Activated gamma-delta T cell treated with anti-CD3 and anti-CD28 coated beads, Interleukin-2, amount 50 U/mL, for 16 hours (primary cell): ENCODE measurements at places on chromosomes 12 and 14.

DNA sequence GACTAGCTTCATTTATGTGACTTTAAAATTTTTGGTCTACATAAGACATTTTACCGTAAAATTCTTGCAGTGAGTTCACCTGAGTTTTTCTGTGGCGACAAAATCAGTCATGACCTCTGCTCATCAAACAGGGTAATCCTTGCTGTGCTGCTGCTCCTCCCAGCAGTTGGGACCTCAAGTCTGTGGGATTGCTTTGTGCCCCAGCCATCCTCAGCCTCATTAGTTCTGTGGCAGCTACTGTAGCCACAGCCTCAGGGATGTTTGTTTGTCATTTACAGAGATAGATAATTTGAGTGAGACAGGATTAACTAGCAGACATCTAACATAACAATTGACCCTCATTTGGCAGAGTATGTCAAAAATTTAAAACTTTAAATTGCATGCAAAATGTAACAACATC is 357.0 kb downstream of the PCNX1 start:
- DNase-seq: no peak

GRCh38 chr12:66188584-66189485 is at the start of gene IRAK3:
TSS of gene IRAK3 (plus strand) at chr12:66189214. CDS start at chr12:66189300, 86 bp downstream.
- DNase-seq: no peak

- no peak for DNase-seq
Observed at GRCh38 chr12:117900561-117900960, 68.2 kb downstream of the KSR2 start.

DNA sequence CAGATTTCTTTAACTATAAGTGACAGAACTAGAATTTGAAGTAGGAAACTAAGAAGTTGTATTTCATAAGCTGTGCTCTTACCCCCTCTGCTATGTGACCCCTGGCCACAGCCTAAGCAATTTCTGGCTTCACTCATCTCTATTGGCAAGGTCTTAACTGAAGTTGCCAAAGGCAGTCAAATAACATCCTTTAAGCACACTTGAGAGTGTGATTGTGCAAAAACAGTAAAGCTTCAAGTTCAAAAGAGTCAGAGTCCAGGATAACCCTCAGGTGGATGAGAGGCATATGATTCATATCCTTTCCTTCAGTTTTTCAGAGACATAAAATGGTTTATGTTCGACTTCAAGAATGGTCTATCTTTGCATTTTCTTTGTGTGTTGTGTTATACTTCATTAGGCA is 45.2 kb downstream of the GRIP1 start:
- no peak for DNase-seq

DNA sequence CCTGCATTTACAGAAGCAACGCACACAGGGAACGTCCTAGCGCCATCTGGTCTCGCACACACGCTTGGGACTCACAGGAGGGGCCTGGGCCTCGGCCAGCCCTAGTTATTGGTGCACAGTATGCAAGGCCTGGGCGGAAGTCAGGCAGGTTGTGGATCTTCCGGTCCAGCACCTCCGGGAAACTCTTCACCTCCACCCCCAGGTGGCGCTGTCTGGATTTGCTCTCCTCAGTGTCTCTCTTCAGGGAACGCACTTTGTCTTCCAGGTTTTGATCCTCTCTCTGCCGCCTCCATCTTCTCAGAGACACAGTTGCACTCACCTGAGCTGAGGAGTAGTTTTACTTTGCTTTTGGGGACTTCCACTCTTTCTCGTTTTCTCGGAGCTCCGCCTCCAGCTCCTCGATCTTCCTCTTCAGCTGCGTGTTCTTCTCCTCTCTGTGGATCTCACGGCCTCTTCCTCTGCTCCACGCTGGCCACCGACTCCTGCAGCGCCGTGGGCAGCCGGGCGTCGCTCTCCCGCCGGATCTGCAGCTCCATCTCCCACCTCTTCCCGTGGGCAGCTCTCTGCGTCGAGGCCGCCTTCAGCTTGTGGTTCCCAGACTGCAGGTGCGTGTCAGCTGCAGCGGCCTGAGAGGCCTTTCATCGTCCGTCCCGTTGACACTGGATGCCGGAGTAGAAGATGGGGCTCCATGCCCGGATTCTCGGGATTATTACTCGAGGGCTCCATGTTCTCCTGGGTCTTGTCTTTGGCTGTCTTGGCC is 933.8 kb downstream of the TMEM121 start:
- DNase-seq: peak; percentile 52

DNA sequence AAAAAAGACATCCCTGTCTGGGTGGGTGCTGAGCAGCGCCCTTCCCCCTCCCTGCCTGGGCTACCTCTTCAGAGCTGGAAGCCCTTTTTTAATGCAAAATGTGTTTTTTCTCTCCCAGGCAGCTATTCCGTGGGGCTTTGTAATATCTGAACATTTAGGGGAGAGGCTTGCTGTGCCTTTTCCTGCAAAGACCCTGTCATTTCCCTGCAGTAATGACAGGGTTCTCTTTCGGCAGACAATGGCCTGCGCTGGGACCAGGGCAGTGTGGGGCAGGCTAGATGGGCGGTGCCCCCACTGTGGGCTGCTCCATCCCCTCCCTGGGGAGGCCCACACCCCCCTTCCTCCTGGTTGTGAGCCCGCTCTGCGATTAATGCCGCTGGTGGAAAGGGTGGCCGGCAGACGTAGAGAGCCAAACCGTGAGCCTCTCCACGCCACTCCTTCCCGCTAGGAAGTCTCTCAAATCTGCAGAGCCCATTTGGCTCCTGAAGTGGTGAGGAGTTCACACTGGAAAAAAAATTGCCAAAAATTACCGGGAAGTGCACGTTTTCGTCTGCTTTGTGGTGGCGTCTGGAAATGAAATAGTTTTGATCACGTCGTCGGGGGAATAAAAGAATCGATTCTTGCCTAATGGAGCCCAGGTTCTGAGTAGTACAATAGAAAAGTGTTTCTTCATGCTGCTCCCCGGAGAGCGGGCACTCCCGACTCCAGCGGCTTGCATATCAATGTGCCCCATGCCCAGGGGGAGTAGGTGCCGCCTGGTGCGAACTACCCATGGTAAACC is 31.5 kb downstream of the KIF26A start:
- no peak for DNase-seq

- DNase-seq: no peak
Observed at GRCh38 chr12:2486796-2487195, 308.0 kb upstream of the FKBP4 start.

- DNase-seq: no peak
Observed at GRCh38 chr14:94476023-94476422, at the start of gene SERPINA9. TSS of gene SERPINA9 (minus strand) at chr14:94476197. CDS start at chr14:94469840, 6,357 bp downstream.

DNA sequence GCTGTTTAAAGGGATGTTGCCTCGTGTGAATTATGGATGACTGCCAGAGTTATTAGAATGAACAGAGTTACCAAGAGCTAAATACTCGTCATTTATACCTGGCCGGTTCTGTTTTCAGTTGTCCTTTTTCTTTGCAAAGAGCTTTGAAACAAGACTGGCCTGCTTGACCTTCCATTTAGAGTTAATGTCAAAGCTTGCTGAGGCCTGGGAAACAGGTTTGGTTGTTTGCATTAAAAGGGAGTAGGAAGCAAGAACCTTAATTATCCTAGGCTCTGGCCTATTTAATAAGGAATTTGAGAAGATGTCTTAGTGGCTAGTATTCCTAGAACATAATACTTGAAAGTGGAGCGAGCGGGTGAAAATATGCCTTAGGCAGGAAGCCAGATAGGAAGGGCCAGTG is 233.3 kb downstream of the CACNA1C start:
- no peak for DNase-seq

GRCh38 chr14:21860172-21860571 is 186.6 kb upstream of the OR4E1 start:
- no peak for DNase-seq

DNA sequence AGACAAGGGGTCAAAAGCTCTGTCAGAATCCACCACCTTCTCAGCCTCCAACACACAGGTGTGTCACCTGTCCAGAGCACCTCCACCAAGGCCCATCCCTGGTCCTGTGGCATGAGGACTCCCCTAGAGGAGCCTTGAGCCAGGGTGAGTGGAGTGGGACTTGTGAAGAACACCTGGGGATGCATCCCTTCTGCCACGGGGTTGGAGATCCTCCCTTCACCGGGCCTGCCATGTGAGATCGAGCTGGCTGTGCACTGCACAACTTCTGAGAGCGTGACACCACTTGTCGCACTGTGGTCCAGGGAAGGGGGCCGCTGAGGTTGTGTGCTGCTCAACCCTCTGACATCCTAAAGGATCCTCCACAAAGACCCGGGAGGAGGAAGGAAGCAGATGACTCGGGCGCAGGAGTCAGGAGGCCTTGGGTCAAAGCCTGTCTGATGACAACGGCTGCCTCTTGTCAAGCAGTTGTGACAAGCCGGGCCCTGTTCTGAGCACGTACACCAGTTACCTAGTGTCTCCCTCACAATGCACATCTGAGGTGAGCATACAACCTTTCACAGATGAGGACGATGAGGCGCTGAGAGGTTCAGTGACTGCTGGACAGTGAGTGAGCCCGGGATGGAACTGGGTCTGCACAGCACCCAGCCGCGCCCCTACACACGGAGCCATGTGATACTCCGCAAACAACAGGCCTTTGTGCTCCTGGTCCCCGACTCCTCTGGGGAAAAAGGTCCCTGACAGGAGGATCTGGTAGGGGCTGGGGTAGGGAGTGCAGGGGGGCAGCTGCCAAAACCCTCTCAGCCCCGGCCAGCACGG is 35.6 kb downstream of the CHGA start:
- DNase-seq: no peak

- no peak for DNase-seq
Observed at GRCh38 chr14:105197211-105197641, 16.1 kb upstream of the NUDT14 start.

- DNase-seq: no peak
Observed at GRCh38 chr12:63382930-63383329, 231.9 kb upstream of the AVPR1A start.

DNA sequence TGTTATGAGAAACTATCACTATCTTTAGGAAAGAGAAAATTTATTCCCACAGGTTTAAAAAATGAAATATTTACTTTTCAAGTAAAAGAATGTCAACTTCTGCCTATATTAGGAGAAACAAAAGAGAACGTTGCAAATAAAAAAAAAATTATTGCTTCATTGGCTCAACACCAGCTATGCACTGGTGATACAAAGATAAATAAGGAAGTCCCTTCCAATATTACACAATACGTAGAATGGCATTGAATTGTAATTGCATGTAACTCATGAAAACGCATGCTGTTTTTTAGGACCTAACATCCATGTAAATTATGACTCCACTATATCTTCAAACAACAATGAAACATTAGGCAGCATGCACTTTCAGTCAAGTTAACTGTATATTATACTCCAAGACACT is 56.4 kb upstream of the RERGL start:
- no peak for DNase-seq

- no peak for DNase-seq
Observed at GRCh38 chr12:131176266-131176665, 222.6 kb downstream of the ADGRD1 start.

GRCh38 chr12:2689879-2690278 is 104.9 kb upstream of the FKBP4 start:
- no peak for DNase-seq

- no peak for DNase-seq
Observed at GRCh38 chr14:103737432-103738045, 21.9 kb downstream of the ZFYVE21 start.

- no peak for DNase-seq
Observed at GRCh38 chr12:107247650-107248049, 154.3 kb upstream of the CRY1 start.

DNA sequence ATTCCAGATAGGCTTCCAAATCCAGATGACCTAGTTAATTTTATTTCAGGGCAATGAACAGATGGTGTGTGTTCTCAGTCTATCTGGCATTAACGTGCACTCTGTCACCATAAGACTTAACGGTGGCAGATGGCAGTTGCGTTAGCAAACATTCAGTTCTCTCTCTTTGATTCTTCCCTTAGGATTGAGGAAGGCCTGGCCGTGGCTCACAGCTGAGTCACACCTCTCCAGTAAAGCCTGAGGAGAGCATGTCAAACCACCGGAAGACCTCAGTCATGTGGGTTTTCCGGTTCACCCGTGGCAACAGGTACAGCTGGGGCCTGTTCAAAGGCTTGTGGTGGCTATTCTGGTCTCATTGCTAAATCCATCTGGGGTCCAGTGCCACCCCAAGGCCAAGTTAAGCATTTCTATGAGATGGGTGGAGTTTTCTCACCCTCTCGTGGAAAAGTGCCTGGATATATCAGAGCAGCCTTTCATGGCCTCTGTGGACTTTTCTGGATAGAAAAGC is 545.1 kb upstream of the ATP2B1 start:
- DNase-seq: peak; percentile 0

DNA sequence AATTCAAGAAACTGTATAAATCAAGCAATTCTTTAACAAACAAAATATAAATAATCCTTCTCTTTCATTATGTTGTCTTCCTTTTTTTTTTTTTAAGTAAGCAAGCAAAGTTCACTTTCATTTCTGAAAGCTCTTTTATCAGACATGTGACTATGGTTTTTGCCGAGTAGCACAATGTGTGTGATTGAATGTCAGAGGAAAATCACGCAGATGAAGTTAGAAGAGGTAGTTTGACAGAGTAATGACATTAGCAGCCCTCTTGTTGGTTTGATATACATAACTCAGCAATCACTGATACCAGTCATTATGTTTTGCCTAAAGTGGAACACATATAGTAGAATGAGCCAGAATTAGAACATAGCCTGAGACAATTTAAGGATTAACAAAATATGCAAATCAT is 19.0 kb downstream of the ALX1 start:
- DNase-seq: no peak

DNA sequence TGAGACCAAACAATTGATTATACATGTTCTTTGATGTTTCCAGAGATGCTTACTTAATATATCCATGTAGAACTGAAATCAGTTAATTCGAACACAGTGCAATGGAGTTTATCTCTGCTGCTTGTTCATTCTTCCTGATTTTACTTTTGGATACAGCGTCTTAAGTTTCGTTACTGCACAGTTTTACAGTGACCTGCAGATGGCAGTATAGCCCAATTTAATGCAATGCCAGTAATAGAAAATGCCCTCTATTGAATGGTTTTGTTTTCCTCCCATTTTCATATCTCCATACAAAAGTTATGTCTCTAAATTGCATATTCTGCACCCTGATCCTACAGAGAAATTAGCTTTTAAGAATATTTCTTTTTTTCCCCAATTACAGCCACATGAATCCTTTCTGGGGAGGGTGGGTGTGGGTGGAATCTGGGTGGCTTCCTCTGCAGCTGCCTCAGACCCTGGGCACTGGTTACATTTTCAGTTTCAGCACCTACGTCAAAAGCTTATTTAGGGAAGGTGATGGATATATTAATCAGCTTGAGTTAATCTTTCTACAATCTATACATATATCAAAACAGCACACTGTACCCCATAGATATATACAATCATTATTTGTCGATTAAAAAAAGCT is 101.1 kb upstream of the DCD start:
- DNase-seq: peak; percentile 18

DNA sequence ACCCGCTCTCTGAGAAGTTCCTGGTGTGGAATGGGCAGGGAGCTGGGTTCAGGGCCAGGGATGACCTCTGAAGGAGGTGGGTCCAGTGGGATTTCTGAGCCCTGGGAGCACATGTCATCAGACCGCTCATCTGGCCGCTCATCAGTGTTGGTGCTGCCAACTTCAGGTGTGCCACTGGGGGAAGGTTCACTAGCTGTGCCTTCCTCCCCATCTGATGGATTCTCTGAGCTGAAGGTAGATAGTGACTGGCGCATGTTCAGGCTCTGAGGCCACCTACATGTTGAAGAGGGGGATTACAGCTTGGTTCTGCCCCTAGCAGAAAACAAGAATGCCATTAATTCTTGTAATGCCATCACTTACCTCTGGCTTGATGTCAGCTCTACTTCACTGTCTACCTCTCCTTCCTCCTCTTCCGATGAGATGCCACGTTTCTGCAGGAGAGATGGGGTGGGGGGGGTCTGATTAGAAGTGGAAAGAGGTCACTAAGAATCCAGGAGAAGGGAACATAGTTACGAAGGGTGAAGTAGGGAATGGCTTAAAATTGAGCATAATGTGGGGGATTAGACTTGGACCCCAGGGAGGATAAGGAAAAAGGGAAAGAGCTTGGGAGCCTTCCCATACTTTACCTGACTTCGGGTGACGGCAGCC is 17.2 kb downstream of the MAP3K12 start:
- DNase-seq: no peak
